ENCODE measurements at places on chromosomes 7 and 10.

- no peak for DNase-seq
These were observed 535.4 kb upstream of the GALNT17 start for GRCh38 chr7:70596598-70596913.

DNA sequence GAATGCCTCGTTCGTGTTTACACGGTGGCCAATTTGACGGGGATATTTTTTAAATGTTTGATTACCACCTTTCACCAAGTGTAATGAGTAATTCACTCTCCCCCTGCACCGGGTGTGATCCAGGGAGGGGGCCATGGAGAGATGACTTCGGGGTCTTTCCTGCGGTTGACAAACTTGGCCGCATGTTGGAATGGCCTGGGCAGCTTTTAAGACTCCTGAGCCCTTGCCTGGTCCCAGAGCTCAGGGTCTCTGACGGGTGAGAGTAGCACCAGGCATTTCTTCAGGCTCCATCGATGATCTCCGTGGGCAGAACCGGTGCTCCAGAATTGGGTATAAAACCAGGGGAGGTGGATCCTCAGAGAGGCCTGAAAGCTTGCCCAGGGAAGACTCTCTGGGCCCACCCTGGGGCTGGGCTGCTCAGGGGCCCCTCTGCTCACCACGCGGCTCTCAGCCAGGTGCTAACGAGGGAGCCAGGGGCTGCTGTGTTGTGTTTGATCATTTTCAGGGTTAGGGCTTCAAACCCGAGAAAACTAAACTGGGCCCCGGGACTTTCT, 882 bp downstream of the ZNF282 start:
- peak; percentile 57 for DNase-seq

- DNase-seq, result no peak
These were observed 32.5 kb downstream of the ERLIN1 start for GRCh38 chr10:100153239-100153825.

DNA sequence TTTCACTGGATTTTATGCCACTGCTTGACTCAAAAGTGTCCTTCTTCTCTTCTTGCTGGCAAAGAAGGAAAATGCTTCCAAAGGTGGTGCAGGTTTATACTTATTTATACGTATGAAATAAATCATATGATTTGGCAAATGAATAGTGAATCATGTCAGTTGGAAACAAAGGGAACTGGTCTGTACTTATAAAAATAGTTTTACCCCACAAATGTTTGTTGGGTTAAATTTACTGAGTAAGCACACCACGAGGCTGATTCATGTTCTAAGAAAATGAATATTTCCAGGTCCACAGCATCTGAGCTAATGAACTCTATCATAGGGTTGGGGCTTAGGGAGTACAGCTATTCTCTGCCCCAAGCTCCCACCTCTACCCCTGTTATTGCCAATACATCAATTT, 232.2 kb downstream of the TRIL start:
- no peak for DNase-seq

DNA sequence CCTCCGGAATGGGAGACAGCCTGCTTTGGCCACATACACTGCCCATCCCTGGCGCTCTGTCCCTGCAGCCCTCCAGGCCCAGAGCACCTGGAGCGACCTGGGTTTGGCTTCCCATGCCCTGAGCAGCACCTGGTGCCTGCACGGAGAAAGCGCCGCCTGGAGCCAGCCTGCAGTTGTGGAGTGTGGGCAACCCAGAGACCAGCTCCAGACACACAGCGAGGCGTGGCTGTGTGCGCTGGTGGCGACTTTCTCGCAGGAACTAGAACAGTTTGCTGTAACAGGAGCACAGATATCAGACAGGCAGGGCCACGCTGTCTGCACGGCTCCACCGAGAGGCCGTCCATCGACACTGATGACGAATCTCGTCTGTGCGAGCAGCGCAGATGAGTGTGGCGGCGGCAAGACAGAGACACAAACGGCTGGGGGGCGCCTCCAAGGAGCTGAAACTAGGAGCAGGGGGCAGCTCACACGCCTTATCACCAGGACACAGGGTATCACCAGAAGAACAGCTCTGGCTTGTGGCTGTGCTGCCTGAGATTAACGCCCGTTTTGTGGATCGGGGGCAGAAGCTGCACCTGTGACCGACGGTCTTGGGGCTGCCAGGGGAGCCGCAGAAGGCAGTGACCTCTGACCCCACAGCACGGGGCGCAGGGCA, 275.3 kb downstream of the DNAJB6 start:
- peak; percentile 38 for DNase-seq

DNA sequence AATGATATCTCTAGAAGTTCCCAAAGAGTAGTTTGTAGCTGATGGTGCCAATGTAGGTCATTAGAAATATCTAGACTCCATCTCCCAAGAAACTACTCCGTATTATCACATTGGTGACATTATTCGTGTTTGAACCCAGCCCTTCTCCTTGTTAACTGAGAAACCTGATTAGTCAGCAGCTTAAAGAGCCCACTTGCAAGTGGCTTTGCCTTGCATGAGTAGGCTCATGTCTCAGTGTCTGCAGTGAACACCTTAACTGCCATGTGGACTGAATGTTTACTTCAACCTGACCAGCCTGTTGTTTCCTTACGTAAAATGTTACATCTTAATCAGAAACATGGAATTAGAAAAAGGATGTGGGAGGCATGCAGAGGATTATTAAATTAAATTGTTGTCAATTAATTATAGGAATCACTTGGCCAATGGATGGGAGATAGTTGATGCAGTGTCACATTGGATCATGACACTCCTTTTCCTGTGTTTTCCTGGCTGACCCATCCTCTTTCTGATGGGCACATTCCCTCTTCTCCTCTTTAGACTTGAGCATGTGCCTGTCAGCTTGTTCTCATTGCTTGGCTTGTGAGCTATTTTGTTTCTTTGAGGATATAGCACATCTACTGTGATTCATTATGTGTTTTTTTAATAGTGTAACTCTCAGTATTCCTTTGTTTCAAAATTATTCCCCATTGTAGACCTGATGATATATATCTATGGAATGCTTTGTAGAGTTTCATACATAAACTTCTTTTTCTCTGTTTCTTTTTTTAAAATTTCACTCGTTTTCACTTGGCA, 18.0 kb downstream of the STARD3NL start:
- DNase-seq, result no peak

DNA sequence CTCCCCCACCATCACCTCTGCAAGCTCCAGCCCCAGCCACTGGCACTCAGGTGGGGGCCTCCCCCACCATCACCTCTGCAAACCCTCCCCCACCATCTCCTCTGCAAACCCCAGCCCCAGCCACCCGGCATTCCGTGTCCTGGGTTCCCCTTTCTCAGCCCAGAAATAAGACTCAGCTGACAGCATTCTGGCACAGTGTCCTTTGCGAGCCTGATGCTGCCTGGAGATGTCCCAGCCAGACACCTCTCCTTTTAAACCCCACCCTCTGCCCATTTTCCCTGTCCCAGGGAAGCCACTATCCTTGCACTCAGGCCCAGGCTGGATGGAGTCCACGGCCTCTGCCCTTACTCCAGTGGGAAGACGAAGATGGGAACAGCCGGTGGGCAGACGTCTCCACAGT, 49.8 kb downstream of the ELFN1 start:
- no peak for DNase-seq

Data from activated T-cell treated with anti-CD3 and anti-CD28 coated beads, Interleukin-2, amount 50 U/mL, for 24 hours (primary cell).